ENCODE measurements at places on chromosomes 1 and 21.

GRCh38 chr21:23951251-23951650 lies 1656.0 kb downstream of the MRPL39 start:
- DNase-seq = no peak
- no peak overlapping the region for H3K27ac ChIP-seq
- H3K4me1 ChIP-seq = no peaks in the 10 kb centered on the region
- H3K36me3 ChIP-seq = no peaks in the 10 kb centered on the region
- no peak overlapping the region for H3K4me3 ChIP-seq
- no peaks in the 10 kb centered on the region for H3K27me3 ChIP-seq

- peaks cover 28% of the 10 kb centered on the region for H3K27me3 ChIP-seq
- peaks cover 35% of the 10 kb centered on the region for H3K4me1 ChIP-seq
- DNase-seq = no peak
- H3K36me3 ChIP-seq = no peaks in the 10 kb centered on the region
Observed at GRCh38 chr21:46033410-46034400, 52.1 kb downstream of the COL6A1 start.

DNA sequence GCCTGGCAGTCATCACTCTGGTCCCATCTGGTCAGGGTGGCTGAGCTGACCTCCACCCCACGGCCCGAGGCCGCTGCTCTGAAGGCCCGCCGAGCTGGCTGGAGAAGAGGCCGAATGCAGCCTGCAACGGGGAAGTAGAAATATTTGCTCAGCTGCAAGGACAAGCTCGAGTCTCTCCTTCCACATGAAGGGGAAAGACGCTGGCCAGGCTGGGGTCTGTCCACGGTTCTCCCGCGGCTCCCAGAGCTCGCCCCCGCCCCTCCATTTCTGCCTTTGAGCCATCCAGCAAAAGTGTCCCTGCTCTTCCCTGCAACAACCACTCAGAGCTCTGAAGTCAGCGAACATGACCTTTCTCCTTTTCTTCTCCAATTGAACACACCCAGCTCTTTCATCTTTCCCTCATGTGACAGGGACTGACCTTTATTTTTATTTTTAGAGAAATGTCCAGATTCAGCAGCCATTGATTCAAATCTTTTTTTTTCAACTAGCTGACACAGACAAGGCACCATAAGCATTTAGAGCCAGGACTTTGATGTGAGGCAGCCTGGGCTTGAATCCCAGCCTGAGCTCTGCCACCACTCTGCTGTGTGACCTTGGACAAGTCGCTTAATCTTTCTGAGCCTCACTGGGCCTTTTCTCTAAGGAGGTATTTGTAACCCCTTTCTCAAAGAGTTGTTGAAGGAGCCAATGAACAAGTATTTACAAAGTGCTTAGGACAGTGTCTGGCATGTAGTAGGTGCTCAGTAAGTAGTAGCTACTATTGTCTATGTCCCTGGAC lies 149.3 kb upstream of the WNT4 start:
- no peak overlapping the region for H3K4me3 ChIP-seq
- H3K36me3 ChIP-seq = no peaks in the 10 kb centered on the region
- H3K27me3 ChIP-seq = no peaks in the 10 kb centered on the region
- H3K4me1 ChIP-seq = peaks cover 10% of the 10 kb centered on the region
- no peak overlapping the region for H3K27ac ChIP-seq
- no peak for DNase-seq

DNA sequence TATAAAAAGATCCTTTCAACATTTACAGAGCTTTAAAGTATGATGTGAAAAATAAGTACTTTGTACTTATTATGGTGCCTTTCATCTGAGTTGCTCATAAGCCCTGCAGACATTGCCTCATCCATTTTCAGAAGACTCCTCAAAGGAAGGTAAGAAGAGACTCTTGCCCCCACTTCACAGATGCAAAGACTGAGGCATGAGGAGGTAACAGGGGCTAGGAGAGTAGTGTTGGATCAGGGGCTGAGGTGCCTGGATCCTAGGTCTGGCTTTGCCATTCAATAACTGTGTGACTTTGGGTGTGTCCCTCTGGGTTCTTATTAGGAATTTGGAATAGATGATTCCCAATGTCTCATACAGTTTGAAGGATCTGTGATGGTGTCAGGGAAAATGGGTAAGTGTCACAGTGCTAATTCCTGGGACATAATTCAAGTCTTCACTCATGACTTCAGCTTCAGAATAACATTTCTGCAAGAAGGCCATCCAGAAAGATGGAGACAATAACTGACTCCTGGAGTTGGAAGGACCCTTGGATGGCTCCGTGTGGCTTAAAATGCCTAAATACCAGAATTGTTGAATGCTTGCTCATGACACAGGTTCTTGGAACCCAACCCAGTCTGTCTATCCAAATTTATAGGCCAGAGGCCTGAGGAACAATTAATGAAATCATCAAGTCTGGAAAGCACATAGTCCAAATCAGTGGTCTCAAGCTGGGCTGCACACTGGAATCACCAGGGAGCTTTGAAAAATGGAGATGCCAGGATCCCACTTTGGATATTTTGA lies 93.1 kb upstream of the RUNX1 start:
- H3K27ac ChIP-seq = no peak overlapping the region
- H3K36me3 ChIP-seq = no peaks in the 10 kb centered on the region
- no peaks in the 10 kb centered on the region for H3K27me3 ChIP-seq
- H3K4me1 ChIP-seq = peaks cover 24% of the 10 kb centered on the region

DNA sequence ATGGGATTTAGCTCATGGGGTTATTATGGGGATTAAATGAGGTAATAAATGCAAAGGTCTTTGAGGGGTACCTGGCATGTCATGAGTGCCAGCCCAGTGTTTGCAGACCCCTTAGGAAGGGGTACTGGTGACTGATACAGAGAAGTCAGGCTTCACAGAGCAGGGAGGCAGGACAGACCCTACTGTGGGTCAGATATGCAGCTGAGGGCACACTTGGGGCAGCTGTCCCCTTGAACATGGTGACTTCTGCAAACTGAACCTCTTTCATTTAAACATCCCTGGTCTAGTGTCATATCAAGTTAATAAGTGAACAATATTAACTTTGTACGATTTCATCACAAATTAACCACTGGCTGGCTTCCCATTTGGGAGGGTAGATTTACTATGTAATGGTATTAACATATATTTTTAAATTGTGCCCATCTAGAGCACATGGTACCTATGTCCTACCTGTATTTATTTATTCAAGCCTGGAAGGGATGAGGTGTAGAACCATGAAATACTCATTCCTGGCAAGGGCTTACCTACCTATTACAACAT lies 25.9 kb downstream of the STPG1 start:
- no peak overlapping the region for H3K4me3 ChIP-seq
- H3K27me3 ChIP-seq = peaks cover 17% of the 10 kb centered on the region
- no peak overlapping the region for H3K27ac ChIP-seq
- no peak for DNase-seq

DNA sequence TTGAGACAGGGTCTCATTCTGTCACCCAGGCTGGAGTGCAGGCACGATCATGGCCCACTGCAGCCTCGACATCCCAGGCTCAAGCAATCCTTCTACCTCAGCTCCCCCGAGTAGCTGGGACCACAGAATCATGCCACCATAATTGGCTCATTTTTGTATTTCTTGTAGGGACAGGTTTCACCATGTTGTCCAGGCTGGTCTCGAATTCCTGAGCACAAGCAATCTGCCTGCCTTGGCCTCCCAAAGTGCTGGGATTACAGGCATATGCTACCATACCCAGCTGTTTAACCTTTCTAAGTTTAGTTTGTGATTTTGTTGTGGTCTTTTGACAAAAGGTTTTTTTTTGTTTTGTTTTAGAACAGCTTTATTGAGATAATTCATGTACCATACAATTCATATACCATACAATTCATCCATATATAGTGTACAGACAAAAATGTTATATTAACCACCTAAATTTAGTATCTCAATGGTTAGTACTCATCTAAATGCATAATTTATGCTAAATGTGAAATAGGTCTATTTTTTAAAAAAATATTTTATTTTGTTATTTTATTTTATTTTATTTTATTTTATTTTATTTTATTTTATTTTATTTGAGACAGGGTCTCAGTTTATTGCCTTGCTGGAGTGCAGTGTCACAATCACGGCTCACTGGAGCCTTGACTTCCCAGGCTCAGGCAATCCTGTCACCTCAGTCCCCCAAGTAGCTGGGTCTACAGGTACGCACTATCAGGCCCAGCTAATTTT lies 8.9 kb downstream of the ZMPSTE24 start:
- H3K4me3 ChIP-seq = no peak overlapping the region
- peaks cover 93% of the 10 kb centered on the region for H3K36me3 ChIP-seq
- no peaks in the 10 kb centered on the region for H3K4me1 ChIP-seq
- no peak for DNase-seq

DNA sequence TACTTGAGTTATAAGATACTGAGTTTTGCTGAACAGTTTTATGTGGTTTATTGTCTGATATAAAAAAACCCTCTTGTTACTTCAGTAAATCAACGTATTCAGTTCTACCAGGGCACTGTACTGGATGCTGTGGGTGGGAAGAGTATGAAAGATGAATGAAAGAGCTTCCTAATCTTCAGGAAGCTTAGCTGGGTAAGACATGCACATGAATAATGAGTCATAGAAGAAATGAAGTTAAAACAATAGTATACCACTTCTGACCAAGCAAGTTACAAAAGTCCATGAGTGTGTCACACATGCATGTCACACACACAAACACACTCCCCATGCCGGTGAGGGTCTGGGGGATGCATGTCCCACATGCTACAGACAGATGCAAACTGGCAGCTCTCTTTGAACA lies 105.9 kb downstream of the SIPA1L2 start:
- H3K4me3 ChIP-seq = no peak overlapping the region
- no peaks in the 10 kb centered on the region for H3K4me1 ChIP-seq
- no peaks in the 10 kb centered on the region for H3K36me3 ChIP-seq

DNA sequence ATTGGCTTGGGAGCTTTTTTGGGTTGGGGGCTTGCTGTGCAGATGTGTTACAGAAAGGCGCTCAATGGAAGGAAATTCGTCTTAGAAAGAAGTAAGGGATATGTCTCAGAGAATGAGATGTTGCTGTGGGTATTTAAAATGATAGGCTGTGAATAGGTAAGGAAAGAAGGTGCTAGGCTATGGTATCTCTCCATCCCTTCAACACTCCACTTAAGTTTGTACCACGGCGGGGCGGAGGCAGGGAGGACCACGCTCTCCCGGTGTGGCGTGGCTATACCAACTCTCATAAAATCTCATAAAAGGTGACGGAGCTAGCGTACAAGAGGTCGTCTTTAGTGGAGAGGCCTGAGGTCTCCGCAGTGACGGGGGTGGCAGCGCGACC lies 305 bp upstream of the RPS6KC1 start:
- H3K4me3 ChIP-seq = peak overlapping the region; percentile 76
- DNase-seq = no peak
- no peaks in the 10 kb centered on the region for H3K27me3 ChIP-seq
- peaks cover 71% of the 10 kb centered on the region for H3K4me1 ChIP-seq
- H3K36me3 ChIP-seq = peaks cover 6% of the 10 kb centered on the region

GRCh38 chr1:188027613-188028012 lies 1198.9 kb downstream of the PLA2G4A start:
- no peaks in the 10 kb centered on the region for H3K27me3 ChIP-seq
- H3K36me3 ChIP-seq = no peaks in the 10 kb centered on the region
- no peak for DNase-seq
- H3K4me1 ChIP-seq = no peaks in the 10 kb centered on the region

DNA sequence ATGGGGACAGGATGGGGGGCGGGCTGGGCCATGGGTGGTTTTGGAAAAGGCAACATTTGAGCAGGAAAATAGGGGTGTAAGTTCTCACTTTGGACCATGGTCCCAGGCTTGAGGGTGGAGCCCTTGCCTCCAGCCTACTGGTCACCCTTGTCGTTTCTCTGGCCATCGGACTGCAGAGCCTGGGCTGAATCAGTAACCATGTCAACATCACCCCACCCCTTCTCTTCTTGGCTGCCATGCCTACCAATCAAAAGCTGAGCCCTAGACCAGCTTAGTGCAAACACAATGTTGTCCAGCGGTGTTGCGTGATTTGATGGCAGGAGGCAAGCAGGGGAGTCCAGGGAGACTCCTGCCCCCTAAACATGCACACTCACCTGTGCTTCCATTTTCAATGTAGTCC lies 231.0 kb upstream of the KAZN start:
- no peak overlapping the region for H3K27ac ChIP-seq
- H3K36me3 ChIP-seq = no peaks in the 10 kb centered on the region
- H3K4me1 ChIP-seq = no peaks in the 10 kb centered on the region

- DNase-seq = no peak
- no peak within 1 kb of the TSS for H3K4me3 ChIP-seq
- no peaks in the 10 kb centered on the region for H3K4me1 ChIP-seq
- H3K27ac ChIP-seq = no peak within 1 kb of the TSS
- no peaks in the 10 kb centered on the region for H3K36me3 ChIP-seq
- H3K27me3 ChIP-seq = no peaks in the 10 kb centered on the region
Observed at GRCh38 chr21:30747159-30747558, at the start of gene KRTAP21-2. TSS of gene KRTAP21-2 (minus strand) at chr21:30747259. CDS start at chr21:30747202, 57 bp downstream.

- H3K4me3 ChIP-seq = no peak overlapping the region
- H3K27me3 ChIP-seq = peaks cover 42% of the 10 kb centered on the region
- no peak overlapping the region for H3K27ac ChIP-seq
- DNase-seq = no peak
Observed at GRCh38 chr1:114094675-114095074, 59.0 kb downstream of the SYT6 start.

DNA sequence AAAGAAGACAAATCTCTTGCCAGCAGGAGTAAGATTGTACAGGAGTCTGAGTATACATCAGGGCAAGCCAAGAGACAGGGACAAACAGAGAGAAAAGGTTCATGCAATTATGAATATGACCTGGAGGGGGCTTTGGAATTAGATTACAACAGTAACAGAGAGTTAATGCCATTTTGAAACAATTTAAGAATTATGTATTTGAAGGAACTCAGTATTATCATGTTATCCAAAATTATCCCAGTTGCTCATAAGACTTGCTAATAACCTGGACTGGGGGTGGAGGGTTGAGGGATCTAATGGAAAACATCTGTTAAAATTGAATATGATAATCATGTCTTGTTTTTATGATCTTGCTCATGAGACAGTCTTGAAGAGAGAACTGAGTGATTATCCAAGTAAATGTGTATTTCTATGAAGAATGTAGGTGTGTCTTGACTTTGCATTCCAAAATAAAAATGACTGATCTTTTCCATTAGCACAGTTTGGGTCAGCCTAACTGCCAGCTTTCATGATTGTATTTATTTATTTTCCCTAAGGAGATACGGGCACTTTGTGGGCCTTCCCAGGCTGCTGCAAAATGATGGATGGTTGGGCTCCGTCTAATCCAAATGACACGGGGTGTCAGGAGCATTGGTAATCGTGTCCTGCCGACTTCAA lies 117.7 kb downstream of the ERG start:
- H3K27me3 ChIP-seq = peaks cover 36% of the 10 kb centered on the region
- H3K4me3 ChIP-seq = no peak overlapping the region
- no peaks in the 10 kb centered on the region for H3K4me1 ChIP-seq
- H3K27ac ChIP-seq = no peak overlapping the region

GRCh38 chr1:78607334-78607927 lies 12.8 kb upstream of the IFI44L start:
- no peak overlapping the region for H3K27ac ChIP-seq
- DNase-seq = peak; percentile 9
- no peak overlapping the region for H3K4me3 ChIP-seq
- H3K36me3 ChIP-seq = no peaks in the 10 kb centered on the region

GRCh38 chr1:168623003-168623828 lies 46.8 kb downstream of the XCL1 start:
- no peaks in the 10 kb centered on the region for H3K36me3 ChIP-seq
- no peak overlapping the region for H3K27ac ChIP-seq
- H3K4me1 ChIP-seq = no peaks in the 10 kb centered on the region
- no peak overlapping the region for H3K4me3 ChIP-seq
- no peak for DNase-seq
- no peaks in the 10 kb centered on the region for H3K27me3 ChIP-seq

GRCh38 chr1:78231477-78231876 lies 185.7 kb downstream of the GIPC2 start:
- H3K4me3 ChIP-seq = no peak overlapping the region
- H3K36me3 ChIP-seq = no peaks in the 10 kb centered on the region
- no peaks in the 10 kb centered on the region for H3K27me3 ChIP-seq
